ENCODE measurements at places on chromosomes 16 and 17.

DNA sequence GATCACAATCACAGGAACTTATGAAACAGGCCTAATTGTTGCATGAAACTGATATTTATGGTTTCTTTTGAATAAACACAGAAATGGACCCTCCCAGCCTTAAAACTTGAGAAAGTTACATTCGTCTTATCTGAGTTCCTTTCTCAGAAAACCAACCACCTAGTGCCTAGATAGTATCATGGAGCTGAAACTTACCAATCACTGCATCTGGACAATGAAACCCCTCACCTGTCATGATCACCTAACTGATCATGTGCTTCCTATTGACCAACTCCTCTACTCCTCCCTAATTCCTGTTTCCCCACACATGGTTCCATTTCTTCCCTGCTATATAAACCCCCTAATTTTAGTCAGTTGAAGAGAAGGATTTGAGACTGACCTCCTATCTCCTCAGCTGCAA is 216.1 kb downstream of the SLC39A11 start:
- no peak for DNase-seq

DNA sequence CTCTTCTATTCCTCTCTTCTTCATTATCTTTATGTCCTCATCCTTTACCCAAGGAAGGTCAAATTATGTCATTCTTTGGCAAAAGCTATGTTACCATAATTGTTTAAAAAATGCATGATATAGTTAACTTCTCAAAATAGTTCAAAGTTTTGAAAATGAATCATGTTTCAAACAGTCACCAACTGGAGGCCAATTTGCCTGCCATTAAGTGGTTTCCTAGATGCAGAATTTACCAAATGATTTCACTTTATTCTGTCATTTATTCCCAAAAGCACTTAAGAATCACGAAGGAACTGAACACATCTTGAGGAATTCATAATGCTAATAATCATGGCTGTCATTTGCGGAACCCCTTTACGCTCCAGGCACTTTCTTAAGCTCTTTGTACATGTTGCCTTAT is 190.9 kb upstream of the CDH11 start:
- DNase-seq = no peak

DNA sequence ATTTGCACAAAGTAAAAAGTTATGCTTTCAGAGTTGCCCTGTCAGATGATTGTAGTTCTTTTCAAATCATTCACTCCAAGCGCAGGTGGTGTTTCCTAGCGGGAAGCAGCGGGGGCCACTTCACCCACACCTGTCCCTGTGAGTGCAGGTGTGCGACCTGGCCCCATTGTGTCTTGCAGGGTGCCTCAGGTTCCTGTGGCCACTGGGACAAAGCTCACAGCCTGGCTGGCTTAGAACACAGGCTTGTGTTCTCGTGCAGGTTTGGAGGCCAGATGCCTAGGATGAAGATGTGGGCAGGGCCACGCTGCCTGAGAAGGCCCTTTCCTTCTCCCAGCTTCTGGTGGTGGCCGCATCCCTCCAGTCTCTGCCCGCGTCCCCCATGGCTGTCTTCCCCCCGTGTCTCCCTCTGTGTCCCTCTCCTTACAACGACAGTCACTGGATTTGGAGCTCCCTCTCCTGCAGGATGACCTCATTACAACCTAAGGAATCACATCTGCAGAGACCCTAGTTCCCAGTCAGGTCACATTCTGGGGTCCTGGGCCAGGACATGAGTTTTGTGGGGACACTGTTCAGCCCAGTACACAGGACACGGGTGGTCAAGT is 90.5 kb downstream of the NPIPB11 start:
- no peak for DNase-seq

- DNase-seq = no peak
Observed at GRCh38 chr16:1425616-1426370, 5.1 kb upstream of the PERCC1 start.
